ENCODE measurements at places on chromosomes 3 and 15.

DNA sequence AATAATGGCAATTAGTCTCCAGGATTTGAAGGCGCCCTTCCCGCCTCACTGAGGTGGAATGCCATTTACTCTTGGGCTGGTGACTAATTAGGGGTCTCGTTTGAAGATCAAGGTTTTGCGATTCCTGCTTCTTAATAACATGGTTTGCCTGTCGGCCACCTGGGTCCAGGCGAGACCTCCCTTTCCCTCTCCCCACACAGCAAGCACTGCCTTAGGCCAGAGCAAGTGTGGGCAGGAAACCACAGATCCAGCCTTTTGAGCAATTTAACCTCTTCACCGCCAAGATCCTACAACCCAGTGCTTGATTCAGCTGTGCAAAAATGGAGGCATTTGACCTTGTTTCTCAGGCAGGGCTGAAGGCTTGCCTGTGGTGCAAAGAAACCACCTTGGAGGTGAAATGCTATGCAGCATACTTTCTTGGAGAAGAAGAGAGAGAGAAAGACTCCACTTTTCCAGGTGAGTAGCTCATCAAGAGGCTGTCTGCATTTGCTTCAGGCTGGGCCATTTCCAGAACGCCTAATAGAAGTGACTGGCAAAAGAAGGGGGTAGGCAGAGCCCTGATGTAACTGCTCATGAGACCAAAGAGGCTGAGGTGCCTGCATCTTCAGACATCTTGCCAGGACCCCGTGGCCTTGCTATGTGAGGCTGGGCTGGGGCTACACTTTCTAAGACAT is 34.1 kb upstream of the WNT5A start:
- DNase-seq = no peak

- DNase-seq = no peak
These were observed 422.3 kb upstream of the ROBO1 start for GRCh38 chr3:80190051-80190450.

DNA sequence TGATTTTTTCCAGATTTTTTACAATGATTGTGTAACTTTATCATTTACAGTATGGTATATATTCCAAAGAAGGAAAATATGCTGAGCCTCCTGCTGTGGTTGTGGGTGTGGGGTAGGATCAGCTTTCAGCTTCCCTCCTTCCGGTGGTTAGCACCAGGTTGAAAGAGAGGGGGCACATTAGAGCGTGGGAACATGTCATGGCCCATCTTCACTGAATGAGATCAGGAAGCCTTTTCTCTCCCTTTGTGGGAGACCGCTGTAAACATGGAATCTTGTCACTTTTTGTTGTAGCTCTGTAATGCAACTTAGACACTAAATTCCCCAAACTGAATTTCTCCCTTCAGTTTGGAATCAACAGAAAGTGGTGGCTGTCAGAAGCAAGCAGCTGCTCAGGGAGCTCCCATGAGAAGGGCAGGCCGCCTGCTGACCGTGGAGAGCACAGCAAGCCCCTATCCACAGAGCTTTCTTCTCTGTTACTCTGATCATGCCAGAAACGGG is 86.7 kb upstream of the LIMD1 start:
- DNase-seq = no peak

DNA sequence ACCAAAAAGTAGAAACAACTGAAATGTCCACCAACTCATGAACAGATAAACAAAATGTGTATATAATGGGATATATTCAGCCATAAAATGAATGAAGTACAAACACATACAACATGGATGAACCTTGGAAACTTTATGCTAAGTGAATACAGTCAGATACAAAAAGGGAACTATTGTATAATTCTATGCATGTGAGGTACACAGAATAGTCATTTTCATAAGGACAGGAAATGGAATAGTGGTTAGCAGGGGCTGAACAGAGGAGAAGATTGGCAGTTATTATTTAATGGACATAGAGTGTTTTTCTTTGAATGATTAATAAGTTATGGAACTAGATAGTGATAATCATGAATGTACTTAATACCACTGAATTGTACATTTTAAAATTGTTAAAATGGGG is 20.0 kb upstream of the TRANK1 start:
- no peak for DNase-seq

- DNase-seq = no peak
These were observed 277.0 kb downstream of the RYR3 start for GRCh38 chr15:33587773-33588172.

DNA sequence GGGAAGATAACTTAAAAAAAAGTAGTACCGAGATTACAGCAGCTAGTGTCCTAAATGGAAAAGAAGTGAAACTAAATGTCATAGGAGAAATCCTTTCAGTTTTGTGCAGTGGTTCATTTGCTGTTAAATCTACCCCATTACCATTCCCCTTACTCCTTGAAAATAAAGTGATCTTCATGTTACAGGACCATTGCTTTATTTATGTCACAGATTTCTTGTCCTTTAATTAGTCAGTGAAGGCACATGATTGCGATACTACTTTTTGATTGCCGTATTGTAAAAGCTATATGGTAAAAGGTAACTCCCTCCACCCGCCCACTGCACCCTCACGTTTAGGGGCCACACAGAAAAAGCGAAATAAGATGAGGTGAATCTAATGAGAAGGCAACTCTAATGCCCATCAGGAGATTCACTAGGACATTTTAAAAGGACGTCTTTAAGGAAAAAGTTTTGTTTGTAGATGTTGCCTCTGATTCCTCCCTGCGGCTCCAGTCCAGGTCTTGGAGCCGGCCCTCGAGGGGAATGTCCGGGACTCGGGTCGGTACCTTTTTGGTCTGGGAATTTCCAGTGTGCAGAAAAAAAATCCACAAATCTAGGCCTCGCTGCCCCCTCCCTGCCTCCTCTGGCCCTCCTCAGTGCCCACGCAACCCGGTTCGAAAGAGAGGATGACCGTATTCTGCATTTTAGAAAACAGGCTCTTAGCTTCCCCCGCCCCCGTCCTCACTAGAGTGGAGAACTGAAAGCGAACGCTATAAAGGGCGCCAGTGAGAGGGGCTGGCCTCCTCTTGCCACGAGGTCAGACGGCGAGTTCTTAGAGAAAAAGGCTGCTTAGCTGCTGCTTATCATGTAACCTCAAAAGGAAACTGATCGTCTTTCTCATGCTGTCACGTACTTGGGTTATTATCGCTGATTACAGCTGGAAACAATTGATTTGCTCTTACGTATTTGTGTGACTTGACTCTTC is 21.8 kb upstream of the NFKBIZ start:
- peak; percentile 82 for DNase-seq

- no peak for DNase-seq
These were observed 55.7 kb upstream of the PLXND1 start for GRCh38 chr3:129662191-129662608.

DNA sequence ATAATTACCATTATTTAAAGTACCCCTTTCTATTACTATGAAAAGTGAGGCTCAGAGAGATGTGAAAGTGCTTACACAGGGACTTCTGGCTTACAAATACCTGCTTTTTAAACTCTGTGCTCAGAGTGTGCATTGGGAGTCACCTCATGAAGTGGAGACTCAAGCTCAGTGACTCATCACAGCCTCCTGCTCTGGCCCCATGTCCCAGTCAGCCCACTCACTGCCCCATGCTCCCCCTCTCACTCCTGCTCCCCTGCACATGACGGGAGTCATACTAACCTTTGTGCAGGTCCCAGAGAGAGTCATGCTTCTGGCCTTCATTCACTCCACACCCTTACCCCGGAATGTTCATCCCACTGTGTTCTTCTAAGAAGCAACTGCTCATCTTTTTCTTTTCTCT is 20.2 kb downstream of the CCR1 start:
- DNase-seq = no peak

- no peak for DNase-seq
These were observed 18.7 kb upstream of the FOXP1 start for GRCh38 chr3:71602256-71602655.

- no peak for DNase-seq
These were observed 154.9 kb downstream of the LEKR1 start for GRCh38 chr3:156981005-156981404.

- DNase-seq = no peak
These were observed 308.4 kb downstream of the SQOR start for GRCh38 chr15:45943240-45943639.

GRCh38 chr3:120604784-120605183 is 8.6 kb downstream of the NDUFB4 start:
- no peak for DNase-seq

DNA sequence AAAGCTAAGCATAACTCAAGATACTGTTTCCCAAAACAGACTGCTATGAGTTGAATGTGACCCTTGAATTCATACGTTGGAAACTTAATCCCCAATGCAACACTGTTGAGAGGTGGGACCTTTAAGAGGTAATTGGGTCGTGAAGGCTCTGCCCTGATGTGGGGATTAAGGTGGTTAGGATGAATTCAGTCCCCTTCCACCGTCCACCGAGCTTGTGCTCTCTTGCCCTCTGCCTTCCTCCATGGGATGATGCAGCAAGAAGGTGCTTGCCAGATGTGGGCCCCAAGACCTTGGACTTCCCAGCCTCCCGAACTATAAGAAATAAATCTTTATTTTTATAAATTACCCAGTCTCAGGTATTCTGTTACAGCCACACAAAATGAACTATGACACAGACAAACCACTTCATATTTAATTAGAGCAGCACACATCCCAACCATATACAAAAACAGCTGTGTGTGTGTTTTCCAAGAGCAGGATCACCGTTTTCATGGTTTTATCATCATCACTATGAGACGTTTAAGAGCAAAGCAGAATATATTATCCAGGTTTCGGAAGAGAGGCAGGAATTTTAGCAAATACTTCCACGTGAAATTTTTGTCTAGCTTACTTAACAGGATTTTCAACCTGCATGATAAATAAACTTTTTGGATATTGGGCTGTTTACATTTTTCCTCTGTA is 61.2 kb downstream of the CD200R1L start:
- no peak for DNase-seq

DNA sequence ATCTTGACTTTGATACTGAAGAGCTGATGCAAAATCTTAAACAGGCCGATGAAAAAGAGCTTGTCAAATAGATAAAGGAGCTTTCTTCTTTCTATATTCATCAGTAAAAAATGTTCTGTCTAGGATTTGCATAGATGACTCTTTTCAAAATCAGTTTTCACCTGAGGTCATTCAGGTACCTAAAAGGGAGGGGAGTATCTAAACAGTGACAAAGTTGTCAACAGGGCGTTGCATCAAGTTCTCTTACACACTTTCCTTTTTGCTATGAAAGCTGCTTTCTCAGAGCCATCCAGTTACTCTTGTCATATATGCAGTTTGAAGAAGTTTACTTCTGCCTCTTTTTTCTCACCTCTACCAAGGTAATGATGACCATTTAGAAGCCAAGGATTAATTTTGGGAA is 60.0 kb downstream of the AKAP13 start:
- no peak for DNase-seq

DNA sequence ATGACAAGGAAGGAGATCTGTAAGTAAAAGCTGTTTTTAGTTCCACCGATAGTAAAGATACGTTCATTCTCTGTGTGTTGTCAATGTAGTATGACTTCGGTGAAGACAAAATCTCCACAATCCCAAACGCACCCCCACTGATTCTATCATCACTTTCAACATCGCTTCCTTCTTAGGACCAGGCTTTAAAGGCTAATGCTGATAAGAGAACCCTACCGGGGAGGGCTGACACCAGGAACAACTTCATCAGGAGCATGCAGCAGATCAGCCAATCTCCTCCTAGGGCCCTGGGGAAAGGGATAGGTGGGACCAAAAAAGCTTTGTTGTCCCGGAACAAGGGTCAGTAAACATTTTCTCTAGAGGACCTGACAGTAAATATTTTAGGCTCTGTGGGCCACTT is 334.1 kb downstream of the VPS13C start:
- no peak for DNase-seq

- no peak for DNase-seq
These were observed 25.0 kb upstream of the BLM start for GRCh38 chr15:90691982-90692773.

DNA sequence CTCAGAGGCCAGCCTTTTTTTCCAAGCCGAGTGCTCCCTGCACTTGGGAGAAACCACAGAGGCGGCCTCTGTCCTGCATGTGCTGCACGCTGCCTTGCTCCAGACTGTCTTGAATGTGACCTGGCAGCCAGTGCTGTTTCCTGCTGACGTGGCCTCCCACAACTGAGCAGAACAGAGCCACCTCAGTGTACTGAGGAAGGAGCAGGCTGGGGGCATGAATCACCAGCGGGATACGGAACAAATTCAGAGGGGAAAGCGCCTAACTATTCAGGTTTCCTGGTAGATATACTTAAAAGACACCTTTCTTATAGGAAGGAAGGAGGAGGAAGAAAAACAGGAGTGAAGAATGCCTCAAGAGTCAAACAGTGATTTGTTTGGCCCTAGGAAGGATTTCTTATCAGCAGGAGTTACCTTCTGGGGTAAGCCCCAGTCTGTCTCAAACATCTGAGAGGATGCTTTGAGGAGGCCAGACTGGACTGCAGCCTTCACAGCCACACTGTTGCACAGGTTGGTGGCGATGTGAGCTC is 114.0 kb downstream of the FNDC3B start:
- DNase-seq = peak; percentile 42

DNA sequence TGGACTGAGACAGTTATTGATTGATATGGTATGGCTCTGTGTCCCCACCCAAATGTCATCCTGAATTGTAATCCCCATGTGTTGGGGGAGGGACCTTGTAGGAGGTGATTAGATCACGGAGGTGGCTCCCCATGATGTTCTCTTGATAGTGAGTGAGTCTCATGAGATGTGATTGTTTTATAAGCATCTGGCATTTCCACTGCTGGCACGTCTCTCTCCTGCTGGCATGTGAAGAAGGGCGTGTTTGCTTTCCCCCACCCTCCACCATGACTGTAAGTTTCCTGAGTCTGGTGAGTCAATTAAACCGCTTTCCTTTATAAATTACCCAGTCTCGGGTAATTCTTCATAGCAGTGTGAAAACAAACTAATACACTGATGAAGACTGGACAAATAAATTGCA is 105.6 kb upstream of the MELTF start:
- DNase-seq = no peak

DNA sequence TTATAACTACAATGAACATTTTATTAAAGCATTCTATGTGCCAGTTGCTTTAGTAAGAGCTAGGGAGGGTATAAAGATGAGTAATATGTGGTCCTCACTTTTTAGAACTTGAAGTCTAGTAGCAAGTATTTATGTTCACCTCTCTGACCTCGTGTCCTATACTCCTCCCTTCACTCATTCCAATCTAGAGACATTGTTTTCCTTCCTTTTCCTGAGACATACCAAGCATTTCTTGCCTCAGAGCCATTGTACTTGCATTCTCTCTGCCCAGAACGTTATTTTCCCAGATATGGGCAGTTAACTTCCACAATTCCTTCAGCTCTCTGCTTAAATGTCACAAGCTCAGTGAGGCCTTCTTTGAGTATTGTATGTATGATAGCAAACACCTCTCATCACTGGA is 408.6 kb downstream of the PDCD6IP start:
- DNase-seq = no peak

GRCh38 chr3:126944089-126944965 is 38.6 kb upstream of the PLXNA1 start:
- no peak for DNase-seq

DNA sequence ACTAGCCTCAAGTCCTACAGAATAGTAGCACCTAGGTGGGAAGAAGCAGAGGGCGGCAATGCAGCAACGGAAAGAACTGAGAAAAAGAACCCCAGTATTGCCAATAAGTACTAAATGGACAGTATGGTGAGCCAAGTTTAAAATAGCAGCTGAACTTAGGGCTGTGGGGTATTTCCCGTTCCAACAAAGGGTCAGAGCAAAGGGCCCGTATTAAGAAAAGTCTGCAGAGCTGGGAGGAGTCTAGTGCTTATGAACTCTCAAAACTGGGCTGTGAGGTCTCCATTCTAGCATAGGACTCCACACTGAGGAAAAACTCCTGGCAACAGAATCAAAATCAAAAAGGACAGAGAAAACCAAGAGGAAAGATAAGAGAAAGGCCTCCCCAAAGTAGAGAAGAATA is 250.7 kb downstream of the FOXP1 start:
- DNase-seq = no peak

GRCh38 chr3:4633078-4634004 is 140.2 kb downstream of the ITPR1 start:
- no peak for DNase-seq
